Activated CD8-positive, alpha-beta memory T cell treated with anti-CD3 and anti-CD28 coated beads for 24 hours (primary cell): ENCODE measurements at places on chromosomes 7 and 10.

DNA sequence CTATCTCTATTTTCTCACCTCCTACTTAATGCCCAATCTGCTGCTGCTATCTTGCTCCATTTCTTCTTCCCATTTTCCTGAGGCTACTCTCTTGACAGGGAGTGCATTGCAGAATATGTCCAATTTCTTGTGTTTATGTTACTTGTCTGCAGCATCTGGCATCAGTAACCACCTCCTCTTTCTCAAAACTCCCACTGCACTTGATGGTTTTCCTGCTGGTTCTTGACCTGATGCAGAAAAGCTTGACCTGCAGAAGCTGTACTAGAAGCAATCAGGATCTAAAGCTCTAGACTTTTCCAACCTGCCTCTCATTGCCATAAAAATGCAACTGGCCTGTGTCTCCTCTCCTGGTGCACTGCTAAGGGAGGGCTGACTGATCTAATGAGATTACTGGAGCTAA lies 287.8 kb downstream of the ZEB1 start:
- DNase-seq, result no peak

DNA sequence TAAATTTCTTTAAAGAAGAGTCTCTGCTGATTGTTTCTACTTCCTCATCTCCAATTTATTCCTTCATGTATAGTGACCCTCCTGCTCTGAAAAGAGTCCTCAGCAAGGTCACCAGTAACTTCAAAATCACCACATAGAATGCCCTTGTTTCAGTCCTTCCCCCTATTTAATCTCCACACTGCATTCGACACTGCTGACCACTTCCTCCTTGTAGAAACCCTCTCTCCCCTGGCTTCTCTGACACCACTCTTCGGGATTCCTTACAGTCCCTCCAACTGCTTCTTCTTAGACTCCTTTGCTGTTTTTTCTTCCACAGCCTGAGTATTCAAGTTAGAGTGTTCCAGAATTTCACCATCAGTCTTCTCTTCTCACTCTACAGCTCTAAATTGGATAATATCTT lies 89.5 kb downstream of the VPS41 start:
- DNase-seq, result no peak

GRCh38 chr7:92466682-92467081 lies 11.1 kb downstream of the ERVW-1 start:
- no peak for DNase-seq

DNA sequence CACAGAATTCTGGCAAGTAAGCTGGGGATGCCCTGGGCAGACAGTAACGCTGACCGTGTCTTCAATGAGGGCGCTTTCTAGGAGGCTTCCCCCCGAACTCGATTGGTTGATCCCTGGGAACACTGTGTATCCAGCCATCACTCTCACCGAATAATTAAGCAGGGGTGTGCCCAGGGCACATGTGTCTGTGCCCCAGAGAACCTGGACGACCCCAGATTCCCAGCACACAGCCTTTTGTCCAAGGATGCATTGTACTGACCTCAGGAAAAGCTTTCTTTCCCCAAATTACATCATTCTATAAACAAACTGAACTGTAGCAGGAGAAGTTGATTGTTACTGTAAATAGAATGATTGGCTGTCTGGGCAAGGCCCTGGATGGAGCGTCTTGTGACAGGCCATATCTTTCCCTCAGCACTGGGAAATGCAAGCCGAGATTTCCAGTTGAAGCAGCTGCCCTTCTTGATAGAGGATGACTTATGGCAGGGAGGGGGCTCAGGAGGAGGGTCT lies 6.6 kb upstream of the DEPP1 start:
- DNase-seq, result no peak

- no peak for DNase-seq
These were observed 23.6 kb upstream of the HIBADH start for GRCh38 chr7:27686315-27686714.

DNA sequence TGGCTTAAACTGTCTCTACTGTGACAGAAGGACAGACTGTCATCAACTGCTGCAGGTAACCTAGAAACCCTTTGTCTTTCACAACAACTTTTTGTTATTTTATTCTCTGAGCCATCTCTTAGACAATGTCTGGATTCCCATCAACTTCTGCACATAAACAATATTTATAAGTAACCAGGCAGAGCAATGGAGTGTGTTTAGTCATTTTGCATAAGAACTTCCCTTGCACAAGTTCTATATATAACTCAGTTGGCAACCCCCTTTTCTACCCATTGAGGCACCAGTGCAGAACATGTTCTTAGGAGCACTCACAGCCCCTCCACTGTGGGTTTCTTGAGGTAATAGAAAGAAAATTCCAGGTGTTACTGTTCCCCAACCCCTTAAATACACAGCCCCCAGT lies 65.0 kb upstream of the IL6 start:
- no peak for DNase-seq

- DNase-seq, result no peak
These were observed 257.8 kb upstream of the IMMP2L start for GRCh38 chr7:111820121-111820520.

GRCh38 chr7:2118630-2119190 lies 114.0 kb downstream of the MAD1L1 start:
- DNase-seq, result no peak

DNA sequence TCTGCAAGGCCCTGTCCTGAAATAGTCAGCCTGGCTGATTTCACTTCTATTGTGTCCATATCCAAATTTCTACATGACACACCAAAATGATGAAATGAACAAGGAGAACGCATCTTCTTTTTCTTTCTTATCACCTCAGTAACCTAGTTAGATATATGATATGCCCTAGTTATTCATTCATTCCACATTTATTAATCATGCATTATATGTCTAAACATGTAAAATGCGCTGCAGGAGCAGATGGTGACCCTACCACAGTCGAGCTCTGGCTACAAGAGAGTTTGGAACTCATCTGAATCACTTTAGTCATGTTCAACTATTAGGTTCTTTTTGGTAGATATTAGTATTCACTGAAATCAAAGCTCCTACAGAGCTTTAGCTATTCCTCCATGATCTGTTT lies 31.8 kb upstream of the VPS41 start:
- no peak for DNase-seq

DNA sequence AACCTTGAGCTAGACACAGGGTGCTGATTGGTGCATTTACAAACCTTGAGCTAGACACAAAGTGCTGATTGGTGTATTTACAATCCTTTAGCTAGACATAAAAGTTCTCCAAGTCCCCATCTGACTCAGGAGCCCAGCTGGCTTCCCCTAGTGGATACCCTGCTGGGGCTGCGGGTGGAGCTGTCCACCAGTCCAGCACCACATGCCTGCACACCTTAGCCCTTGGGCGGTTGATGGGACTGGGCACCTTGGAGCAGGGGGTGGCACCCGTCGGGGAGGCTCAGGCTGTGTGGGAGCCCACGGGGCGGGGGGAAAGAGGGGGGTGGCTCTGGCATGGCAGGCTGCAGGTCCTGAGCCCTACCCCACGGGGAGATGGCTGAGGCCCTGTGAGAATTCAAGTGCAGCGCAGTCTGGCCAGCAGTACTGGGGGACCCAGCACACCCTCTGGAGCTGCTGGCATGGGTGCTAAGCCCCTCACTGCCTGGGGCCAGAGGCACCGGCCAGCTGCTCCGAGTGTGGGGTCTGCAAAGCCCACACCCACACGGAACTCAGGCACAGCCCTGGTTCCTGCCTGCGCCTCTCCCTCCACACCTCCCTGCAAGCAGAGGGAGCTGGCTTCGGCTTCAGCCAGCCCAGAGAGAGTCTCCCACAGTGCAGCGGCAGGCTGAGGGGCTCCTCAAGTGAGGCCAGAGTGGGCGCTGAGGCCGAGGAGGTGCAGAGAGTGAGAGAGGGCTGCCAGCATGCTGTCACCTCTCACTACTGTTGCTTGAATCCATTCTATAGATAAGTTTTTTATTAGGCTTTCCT lies 369.8 kb upstream of the SMIM30 start:
- no peak for DNase-seq

DNA sequence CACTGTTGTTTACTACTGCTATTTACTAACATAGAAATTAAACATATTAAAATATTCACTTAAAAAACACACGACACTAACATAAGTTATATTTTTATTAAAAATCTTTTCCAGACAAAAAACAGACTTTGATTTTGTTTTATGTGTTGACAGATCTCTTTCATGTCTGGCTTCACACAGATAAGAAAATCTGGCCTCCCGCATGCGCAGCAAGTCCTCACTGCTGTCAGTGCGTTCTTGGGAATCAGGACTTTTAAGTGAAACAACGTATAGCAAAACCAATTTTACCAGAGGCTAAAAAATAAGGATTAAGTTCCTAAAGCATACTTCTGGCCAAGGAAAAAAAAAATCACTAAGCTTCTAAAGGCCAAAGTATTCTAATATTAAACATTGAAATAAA lies 1.2 kb upstream of the IDI1 start:
- no peak for DNase-seq

GRCh38 chr7:31955641-31956040 lies 114.6 kb downstream of the PDE1C start:
- DNase-seq, result no peak

DNA sequence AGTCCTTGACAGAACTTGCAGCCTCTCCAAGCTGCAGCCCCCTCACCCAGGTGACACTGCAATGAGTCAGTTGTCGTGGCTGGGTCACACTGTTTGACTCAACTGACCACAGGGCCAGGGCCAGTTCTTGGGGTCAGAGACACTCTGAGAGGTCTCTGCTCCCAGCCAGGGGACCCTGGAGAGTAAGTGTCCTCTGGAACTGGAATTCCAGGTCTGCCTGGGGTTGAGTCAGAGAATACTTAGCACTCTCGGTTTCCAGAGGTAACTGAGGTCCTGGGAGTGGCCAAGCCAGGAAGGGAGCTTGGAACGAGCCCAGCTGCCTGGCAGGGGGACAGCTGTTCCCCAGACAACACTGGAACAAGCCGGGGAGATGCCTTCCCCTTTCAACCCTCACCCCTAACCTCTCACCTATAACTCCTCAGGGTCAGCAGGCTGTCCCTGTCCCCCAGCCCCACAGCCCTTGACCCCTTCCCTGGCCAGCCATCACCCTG lies 2.2 kb upstream of the MYL10 start:
- DNase-seq, result no peak

DNA sequence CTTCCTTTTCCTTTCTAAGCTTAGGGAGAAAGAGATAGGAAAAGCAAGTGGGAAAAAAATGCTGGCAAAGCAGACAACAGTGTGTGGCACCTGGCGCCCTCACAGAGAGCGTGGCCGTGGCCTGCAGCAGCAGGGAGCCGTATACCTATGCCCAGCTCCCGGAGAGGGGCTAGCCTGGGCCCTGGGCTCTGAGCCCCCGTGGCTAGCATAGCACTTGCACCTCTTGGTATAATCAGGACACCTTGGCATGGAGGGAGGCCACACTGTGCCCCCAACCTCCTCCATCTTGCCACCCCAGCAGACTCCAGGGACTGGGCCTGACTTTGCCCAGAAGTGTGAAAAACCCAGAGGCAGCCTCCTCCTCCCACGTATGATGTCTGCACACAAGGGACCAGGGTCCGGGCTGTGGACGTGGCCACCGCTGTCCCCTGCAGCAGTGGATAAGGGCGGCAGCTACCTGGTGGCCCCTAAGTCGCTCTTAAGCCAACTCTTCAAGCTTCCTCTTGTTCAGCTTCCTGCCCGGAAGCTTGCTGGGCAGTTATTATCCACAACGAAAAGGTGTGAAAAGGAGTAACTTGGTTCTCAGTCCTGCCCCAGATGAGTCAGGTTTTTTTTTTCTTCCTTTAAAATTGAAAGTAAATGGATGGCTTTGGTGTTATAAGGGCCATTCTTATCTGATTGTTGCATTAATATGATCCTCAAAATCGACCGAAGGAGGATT lies 249.1 kb upstream of the PITRM1 start:
- DNase-seq, result no peak

- no peak for DNase-seq
These were observed 43.0 kb downstream of the SLC25A40 start for GRCh38 chr7:87833130-87833529.

DNA sequence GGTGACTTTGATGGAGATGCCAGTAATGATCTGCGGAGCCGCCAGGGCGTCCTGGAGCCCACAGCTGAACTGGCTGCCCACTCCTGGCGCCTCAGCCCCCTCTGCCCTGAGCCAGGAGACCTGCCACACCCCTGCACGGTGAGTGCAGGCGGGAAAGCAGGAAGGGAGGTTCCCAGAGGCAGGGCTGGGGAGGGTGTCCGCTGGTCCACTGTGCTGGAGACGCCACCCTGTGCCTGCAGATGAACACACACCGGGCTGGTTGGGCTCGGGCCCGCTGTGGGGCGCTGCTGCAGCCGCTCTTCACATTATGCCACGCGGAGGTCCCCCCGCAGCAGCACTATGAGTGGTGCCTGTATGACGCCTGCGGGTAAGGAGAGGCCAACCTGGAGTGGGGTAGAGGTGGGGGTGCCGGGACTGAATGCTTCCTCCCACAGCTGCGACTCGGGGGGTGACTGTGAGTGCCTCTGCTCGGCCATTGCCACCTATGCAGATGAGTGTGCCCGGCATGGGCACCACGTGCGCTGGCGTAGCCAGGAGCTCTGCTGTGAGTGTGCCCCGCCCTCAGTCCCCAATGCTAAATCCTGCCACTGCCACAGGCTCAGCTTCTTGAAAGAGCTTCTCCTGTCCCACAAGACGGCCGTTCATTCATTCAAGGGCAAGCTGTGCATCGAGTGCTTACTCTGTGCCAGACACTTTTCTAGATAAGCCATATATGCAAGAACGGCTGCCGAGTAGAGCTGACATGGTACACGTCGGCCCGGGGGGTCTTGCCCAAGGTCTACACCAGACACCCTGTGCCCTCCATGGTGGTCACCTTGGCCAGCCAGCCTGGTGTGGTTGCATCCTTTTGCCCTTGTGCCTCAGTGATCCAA lies 14.3 kb upstream of the ZNF467 start:
- peak; percentile 69 for DNase-seq

- no peak for DNase-seq
These were observed 112.4 kb downstream of the PTN start for GRCh38 chr7:137231167-137231566.

- no peak for DNase-seq
These were observed 85.5 kb upstream of the LRRN3 start for GRCh38 chr7:111005445-111005844.

- DNase-seq, result no peak
These were observed 42.2 kb downstream of the BMPR1A start for GRCh38 chr10:86798611-86799010.

- DNase-seq, result no peak
These were observed 29.1 kb upstream of the MKLN1 start for GRCh38 chr7:131298608-131298992.

- no peak for DNase-seq
These were observed 10.4 kb downstream of the ZNF3 start for GRCh38 chr7:100071018-100071723.

DNA sequence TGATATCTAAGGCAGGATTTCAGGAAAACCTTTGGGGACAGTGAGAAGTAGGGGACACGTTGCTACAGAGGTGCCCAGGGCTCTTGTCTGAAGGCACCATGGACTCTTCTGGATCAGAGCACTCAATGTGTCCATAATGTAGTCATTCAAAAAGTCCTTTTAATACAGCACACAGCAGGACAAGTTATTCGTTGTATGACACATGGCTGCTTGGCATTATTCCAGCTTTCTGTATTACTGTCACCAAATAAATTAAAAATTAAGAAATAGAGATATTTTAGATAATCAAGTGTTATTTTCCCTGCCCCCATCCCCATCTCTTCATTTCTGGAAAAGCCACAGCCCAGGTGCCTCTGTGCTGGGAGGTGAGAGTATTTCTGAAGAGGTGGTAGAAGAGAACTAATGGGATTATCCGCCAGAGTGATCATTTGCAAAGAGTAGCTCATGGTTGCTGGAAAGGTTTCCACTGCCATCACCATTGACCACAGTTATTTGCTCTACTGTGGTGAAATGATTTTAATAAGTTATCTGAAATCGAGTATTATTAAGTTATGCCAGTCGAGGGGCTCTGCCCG lies 83.0 kb downstream of the CXCL12 start:
- DNase-seq, result no peak

- no peak for DNase-seq
These were observed 402.4 kb downstream of the HGF start for GRCh38 chr7:81367326-81367931.

GRCh38 chr10:101536800-101537199 lies 51.3 kb downstream of the POLL start:
- DNase-seq, result no peak
